ENCODE measurements at places on chromosomes 12 and 14. TPM values are rescaled to one million over a fixed set of nuclear protein-coding genes. Genes with fewer than 3 reads are reported as not detected.
A peak's percentile ranks its signal among the peaks of the same experiment; 100 is the strongest.

DNA sequence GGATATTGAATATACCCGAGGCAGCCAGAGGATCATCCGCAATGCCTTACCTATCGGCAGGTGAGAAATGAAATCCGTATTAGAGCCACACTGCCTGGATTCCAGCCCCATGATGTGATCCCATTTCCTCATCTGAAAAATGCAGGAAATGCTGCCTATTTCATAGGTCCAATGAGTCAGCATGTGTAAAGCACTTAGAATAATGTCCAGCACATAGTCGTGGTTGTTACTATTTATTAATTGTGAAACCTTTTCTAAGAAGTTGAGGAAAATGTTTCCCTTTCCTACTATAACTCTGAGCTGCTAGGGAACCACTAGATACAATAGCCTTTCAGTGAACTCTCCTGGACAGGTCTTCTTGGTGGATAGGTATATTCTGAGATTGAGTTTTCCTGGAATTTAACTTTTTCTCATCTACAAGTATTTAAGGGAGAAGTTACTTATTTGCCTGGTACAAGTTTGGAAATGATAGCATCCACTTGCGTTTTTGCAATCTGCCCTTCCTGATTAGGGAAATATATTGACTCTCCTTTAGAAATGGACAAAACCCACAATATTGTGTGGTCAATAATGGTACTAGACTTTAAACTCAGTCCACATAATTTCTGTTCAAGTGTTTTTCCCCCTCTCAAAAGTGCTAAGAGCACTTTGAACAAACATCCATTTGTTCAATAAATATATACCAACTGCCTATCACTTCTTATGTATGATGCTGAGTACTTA lies 12.2 kb downstream of the POLR3B start:
- H3K27ac ChIP-seq = no peak overlapping the region
- peaks cover 24% of the 10 kb centered on the region for H3K36me3 ChIP-seq
- no peaks in the 10 kb centered on the region for H3K4me1 ChIP-seq
- H3K4me3 ChIP-seq = no peak overlapping the region

Gene DBX2
- not detected for total RNA-seq

Gene SLC24A4
- total RNA-seq = not detected

- no peak overlapping the region for H3K27ac ChIP-seq
- DNase-seq = no peak
- H3K27me3 ChIP-seq = no peaks in the 10 kb centered on the region
- no peak overlapping the region for H3K4me3 ChIP-seq
Measured at GRCh38 chr14:38799671-38800070, 303.4 kb downstream of the SEC23A start.

Gene MIP
- total RNA-seq = not detected

Gene TAS2R9
- not detected for total RNA-seq

DNA sequence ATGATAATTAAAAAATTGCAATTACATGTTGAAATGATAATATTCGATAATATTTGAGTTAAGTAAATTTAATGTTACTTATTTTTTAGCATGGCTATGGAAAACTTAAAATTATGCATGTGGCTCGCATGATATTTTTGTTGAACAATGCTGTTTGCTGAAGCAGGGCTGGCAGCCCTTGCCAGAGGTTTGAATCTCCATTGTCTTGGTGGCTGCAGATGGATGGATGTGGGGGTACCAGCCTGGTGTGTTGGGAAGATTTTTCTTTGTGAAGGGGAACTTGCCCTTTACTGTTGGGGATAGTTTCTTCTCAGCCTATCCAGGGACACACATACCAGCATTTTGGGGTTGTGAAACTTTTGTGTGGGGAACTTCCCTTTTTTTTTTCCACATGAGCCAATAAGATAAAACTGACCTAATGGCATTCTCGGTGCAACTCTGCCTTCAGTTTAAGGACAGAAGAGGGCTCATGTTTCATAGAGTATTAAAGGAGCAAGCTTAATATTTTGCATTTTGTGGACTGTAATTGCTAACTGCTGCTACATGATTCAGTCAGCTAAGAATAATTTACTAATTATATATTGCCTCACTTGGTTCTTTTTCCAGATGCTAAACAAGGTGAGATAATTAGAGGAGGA lies 8.8 kb downstream of the RASSF3 start:
- peak overlapping the region; percentile 8 for H3K27ac ChIP-seq
- H3K4me3 ChIP-seq = no peak overlapping the region
- H3K36me3 ChIP-seq = peaks cover 26% of the 10 kb centered on the region
- no peak for DNase-seq
- no peaks in the 10 kb centered on the region for H3K27me3 ChIP-seq
- peaks cover 37% of the 10 kb centered on the region for H3K4me1 ChIP-seq

DNA sequence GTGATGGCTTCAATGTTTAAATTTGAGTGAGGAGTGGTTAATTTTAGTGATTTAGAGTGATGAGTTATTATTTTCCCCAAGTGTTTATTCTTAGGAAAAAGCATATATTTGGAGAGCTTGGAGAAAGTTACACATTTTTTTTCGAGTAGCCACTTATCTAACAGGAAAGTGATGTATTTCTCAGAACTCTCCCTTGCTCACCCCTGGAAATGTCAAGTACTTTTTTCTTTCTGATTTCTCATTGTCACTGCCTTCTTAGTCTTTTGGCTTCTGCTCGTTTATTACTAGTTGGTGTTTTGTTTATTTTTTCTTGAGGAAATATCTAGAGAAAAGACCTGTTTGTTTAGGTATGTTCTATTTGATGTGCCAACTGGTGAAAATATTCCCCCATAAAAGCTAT lies 58.8 kb downstream of the AEBP2 start:
- peak overlapping the region; percentile 32 for H3K27ac ChIP-seq
- peaks cover 48% of the 10 kb centered on the region for H3K36me3 ChIP-seq
- H3K4me3 ChIP-seq = no peak overlapping the region
- DNase-seq = no peak
- no peaks in the 10 kb centered on the region for H3K27me3 ChIP-seq

DNA sequence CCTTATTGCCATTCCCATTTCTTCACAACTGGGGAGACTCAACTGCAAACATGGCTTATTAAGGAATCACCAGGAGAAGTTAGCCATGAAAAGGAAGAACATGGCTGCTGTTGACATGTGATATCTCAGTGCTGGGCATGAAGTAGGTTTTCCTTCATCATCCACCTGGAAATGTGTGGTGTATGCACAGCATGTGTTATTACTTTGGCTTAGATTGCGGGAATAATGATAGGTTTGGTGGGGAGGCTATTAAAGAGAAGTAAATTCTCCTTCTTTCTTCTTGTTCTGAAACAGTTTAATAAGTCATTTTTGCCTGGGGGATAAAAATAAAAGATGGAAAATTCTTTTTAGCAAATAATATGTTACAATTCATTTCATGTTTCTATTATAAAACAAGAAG lies 23.7 kb upstream of the CLEC14A start:
- no peak for DNase-seq
- H3K4me1 ChIP-seq = no peaks in the 10 kb centered on the region
- H3K27ac ChIP-seq = no peak overlapping the region
- H3K4me3 ChIP-seq = no peak overlapping the region
- H3K36me3 ChIP-seq = no peaks in the 10 kb centered on the region
- H3K27me3 ChIP-seq = no peaks in the 10 kb centered on the region

Gene RALGAPA1
- total RNA-seq = 29.3 TPM

DNA sequence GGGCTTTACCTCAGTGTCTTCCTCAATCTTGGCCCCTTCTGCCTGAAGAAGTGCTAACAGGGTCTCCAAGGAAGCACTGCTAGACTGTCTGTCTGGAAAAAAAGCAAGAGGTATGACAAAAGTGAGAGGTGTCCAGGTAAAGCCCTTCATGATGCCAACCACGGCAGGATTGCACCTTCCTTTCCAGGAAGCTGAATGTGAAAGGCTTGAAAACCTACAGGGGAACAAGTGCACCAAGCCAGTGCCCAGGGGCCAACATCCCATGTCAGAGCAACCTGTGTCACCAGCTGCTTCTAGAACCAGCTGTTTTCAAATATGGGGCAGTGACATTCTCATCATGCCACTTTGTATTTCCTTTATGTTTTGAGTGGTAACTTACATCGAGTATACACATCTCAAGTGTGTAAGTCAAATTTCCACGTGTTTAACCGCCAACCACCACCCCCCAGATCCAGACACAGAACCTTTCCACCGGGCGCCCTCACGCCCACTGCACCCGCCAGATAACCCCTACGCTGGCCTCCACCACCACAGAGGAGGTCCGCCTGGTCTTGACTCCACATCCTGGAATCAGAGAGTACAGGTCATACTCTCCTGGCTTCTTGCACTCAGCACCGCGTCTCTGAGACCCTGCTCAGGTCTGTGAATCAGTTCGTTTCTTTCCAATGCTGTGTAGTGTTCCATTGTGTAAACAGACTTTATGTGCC lies 27.3 kb downstream of the VPS37B start:
- DNase-seq = no peak
- H3K36me3 ChIP-seq = peaks cover 33% of the 10 kb centered on the region
- peaks cover 30% of the 10 kb centered on the region for H3K4me1 ChIP-seq
- no peak overlapping the region for H3K4me3 ChIP-seq
- no peaks in the 10 kb centered on the region for H3K27me3 ChIP-seq

Gene TEX52
- not detected for total RNA-seq

DNA sequence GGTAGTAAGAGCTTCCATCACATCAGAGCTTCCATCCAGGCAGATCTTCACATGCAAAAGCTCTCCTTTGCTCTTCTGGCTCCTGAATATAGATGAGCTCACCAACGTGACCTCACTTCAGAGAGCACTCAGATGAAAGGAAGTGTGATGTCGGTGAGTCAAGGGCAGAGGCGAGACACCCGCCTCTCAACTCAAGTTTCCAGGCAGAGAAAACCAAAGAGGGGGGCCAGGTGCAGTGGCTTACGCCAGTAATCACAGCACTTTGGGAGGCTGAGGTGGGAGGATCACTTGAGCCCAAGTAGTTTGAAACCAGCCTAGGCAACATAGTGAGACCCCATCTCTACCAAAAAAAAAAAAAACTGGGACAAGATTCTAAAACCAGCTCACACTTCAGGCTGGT lies 126.9 kb downstream of the DUSP6 start:
- H3K4me1 ChIP-seq = peaks cover 61% of the 10 kb centered on the region
- H3K4me3 ChIP-seq = peak overlapping the region; percentile 44
- H3K36me3 ChIP-seq = peaks cover 34% of the 10 kb centered on the region
- DNase-seq = peak; percentile 89

DNA sequence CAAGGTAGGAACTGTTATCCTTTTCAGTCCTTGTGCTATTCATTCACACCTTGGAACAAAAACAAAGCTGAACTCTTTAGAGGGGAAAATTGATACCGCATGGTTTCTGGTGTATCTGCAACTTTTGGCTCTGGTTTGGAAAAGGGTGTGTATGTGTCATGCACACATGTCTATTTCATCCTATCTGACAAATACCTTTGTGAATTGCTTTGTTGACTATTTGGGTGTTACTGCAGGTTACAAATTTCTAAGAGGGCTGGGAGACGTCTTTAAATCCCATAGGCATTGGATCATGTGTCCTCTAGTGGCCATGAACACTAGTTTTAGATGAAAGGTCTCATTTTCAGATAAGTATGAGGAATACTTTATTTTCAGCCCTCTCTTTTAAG lies 59.9 kb upstream of the IFNG-AS1 start:
- no peaks in the 10 kb centered on the region for H3K36me3 ChIP-seq
- no peaks in the 10 kb centered on the region for H3K4me1 ChIP-seq
- DNase-seq = no peak
- H3K27me3 ChIP-seq = no peaks in the 10 kb centered on the region
- no peak overlapping the region for H3K4me3 ChIP-seq

Gene GPR84
- total RNA-seq = 0.59 TPM

DNA sequence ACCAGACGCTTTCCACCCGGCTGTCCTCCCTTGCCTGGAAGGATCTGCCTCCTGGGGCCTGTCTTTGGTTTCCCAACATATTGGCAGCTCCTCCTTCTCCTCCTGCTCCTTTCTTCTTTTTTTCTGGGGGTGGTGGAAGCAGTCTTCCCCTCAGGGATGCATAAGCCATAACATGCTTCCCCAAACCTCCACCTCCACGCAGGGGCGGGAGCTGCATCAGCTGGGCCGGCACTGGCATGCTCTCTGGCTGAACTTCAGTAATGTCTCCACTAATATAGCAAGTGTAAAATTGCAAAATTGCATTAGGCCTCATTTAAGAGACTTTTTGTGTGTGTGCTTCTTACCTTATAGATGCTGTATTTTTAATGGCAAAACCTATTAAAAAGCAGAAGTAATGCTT lies 58.6 kb downstream of the GLT1D1 start:
- no peaks in the 10 kb centered on the region for H3K36me3 ChIP-seq
- H3K4me1 ChIP-seq = peaks cover 17% of the 10 kb centered on the region
- no peak for DNase-seq
- no peak overlapping the region for H3K4me3 ChIP-seq
- H3K27me3 ChIP-seq = peaks cover 6% of the 10 kb centered on the region
- H3K27ac ChIP-seq = no peak overlapping the region

DNA sequence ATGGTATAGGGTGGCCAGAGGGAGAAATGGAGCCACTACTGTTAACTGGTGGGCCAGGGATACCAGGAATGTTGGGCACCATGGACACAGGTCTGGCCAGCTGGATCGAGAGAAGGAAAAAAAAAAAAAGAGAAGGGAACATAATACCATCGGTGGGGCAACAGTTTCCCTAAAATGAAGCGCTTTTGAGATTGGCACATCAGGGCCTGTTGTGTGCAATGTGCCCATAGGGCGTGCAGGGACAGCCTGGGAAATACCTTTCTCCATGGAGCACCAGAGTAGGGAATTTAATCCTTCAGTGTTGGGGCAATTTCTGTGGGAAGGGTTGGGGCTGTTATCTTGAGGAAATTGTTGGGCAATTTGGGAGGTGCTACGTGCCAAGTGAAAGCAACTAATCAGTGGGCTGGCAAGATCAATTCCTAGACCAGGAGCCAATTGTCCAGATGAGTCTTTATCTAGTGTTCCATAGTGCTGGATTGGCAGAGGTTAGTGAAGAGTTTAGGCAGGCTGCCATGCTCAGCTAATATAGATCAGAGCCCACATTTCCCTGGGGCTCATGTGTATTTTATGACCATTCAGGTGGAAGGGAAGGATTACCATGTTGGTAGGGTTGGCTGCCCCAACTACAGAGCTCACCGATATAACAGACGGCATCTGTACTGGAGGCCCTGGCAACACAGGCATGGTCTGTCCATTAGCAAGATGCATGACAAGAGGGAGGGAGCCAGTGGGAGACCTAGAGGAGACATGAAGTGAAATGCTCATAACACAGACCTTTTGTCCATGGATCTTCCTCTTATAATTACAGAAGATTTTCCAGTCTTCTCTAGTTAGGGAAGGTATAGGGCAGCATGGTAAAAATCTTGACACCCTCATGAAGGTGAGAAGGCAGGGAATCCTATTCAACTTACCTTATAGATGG lies 25.5 kb upstream of the NPFF start:
- H3K27me3 ChIP-seq = no peaks in the 10 kb centered on the region
- H3K4me1 ChIP-seq = no peaks in the 10 kb centered on the region
- H3K4me3 ChIP-seq = no peak overlapping the region
- H3K36me3 ChIP-seq = peaks cover 28% of the 10 kb centered on the region

Gene TPH2
- not detected for total RNA-seq

Gene KCNA5
- total RNA-seq = not detected

Gene ANKS1B
- total RNA-seq = 0.96 TPM

- peaks cover 13% of the 10 kb centered on the region for H3K4me1 ChIP-seq
- no peak for DNase-seq
- H3K27ac ChIP-seq = no peak overlapping the region
- H3K36me3 ChIP-seq = no peaks in the 10 kb centered on the region
Measured at GRCh38 chr12:89928467-89928866, 219.8 kb upstream of the ATP2B1 start.

GRCh38 chr14:63413009-63413408 lies 94.3 kb upstream of the GPHB5 start:
- DNase-seq = no peak
- no peak overlapping the region for H3K27ac ChIP-seq

Data from activated CD8-positive, alpha-beta memory T cell treated with anti-CD3 and anti-CD28 coated beads, Interleukin-2, amount 10 ng/mL, durations not matched to agents 7 days and 5 days (primary cell).